NCI-H345 (cell line): ENCODE measurements at places on chromosomes 16 and 17.

GRCh38 chr17:78828470-78829185 is 12.0 kb downstream of the USP36 start:
- DNase-seq = no peak

- no peak for DNase-seq
These were observed 15.3 kb upstream of the TXNDC11 start for GRCh38 chr16:11757671-11758545.

DNA sequence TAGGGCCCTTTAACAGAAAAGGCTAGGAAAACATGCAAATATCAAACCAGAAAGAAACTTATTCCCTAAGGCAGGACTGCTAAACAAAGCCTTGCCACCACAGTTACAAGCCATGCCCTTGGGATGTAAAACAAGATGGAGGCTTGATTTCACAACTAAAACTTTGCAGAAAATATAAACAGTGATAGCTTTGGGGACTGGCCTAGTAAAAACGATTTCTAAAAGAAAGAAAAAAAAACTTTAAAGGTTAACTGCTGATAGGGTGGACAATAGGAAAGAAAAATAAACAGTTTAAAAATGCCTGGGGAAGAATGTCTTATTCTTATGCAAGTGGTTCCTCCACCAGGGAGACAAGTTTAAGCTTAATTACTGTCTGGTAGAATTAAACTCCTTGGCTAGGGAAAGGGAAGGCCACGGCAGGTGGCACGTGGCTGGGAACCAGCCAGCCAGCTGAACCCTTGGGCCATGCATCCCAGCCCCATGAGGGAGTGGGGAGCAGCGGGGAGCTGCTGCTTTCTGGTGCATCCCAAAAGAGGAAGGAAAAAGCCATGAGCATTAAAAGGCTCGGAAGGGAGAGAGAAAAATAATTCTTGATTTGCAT is 10.7 kb upstream of the TMC5 start:
- no peak for DNase-seq

DNA sequence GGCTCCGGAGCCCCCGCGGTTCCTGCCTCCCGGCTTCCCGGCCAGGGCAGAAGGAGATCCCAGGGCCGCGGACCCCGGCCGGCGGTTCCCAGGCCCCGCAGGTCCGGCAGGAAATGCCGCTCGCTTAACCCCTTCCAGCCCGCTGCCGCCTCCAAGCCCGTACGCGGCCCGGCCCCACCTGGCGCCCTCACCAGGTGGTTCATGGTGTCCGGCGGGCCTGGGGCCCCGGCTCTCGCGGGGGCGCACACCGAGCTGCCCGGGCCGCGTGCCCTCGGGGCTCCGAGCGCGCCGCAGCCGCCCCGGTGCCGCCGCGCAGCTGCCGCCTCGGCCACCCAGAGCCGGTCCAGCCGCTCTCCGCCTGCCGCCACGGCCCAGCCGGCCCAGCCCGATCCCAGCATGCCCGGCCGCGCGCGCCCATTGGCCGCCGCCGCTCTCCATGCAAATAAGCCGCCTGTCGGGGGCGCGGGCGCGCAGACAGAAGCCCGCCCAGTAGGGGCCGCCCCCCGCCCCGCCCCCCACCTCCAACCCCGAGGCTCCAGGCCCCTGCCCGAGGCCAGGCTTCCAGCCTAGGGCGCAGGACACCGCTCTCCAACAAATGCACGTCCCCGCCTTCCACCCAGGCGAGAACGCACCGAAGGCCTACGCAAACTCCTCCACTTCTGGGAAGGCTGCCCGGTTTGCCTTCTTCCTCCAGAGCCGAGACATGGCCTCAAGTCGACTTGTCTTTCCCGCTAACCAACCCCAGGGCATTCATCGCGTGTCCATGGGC is at the start of gene BCAR1:
BCAR1 (minus strand) TSS at position 345 of the 769 bp plus-strand sequence; CDS start at position 203, 142 bp downstream.
- peak; percentile 75 for DNase-seq

- peak; percentile 23 for DNase-seq
These were observed 390 bp downstream of the MNT start for GRCh38 chr17:2400474-2400866.

- DNase-seq = no peak
These were observed 19.7 kb upstream of the C17orf107 start for GRCh38 chr17:4879601-4880000.

DNA sequence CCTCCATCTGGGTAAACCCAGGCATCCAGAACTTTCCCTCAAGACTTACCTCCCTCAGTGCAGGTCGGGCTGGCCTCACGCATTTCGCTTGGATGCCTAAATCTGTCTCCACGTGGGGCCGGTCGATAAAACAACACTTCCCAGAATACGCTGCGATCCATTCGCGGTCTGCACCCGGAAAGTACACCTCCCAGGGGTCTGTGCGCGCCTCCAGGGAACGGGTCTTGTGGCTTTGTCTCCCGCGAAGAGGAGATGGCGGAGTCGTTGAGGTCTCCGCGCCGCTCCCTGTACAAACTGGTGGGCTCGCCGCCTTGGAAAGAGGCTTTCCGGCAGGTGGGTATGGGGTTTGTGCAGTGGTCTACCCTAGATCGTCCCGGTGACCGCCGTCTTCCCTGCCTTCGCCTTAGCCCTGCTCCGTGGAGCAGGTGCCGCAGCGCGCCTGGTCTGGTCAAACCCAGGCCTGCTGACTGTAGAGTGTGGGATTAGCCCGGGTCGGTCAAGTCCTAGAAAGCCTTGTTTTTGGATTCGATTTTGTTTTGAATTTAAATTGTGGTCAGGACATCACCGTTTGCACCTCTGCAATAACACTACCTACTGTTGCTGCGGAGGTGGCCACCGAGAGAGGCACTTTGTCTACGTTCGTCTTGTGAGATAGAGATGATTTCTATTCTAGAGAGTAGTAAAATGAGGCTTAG is at the start of gene RPAIN:
RPAIN (plus strand) TSS at position 224 of the 695 bp plus-strand sequence; CDS start at position 253, 29 bp downstream.
- peak; percentile 92 for DNase-seq

GRCh38 chr16:50501251-50501650 is 46.9 kb upstream of the NKD1 start:
- no peak for DNase-seq

- DNase-seq = no peak
These were observed 3.1 kb downstream of the RAB11FIP4 start for GRCh38 chr17:31394544-31394943.

- DNase-seq = no peak
These were observed 88.5 kb downstream of the MARCHF10 start for GRCh38 chr17:62719586-62719985.

GRCh38 chr17:76833034-76833644 is 35.1 kb upstream of the MGAT5B start:
- DNase-seq = no peak

DNA sequence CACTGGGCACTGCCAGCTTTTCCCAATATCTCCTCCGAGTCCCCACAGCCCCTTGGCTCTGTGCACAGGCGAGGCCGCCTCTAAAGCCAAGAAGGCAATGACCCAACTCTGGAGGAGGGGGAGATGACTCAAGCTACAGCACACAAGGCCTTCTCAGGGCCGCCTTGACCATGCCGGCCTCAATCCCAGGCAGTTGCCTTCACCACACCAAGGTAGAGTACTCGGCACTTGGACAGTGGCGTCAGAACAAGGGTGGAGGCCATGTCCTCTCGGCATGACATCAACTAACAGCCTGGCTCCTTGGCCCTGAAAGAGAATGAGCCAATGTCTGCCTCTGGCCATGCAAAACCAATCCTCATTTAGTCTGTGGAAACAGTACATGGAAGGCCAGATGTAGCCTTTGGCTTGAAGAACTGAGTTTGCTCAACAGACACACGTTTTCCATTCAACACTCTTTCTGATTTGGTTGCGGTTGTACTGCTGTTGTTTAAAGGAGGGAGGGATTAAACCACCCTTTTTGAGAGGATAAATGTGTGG is 139.6 kb downstream of the XYLT1 start:
- DNase-seq = no peak

GRCh38 chr17:8869114-8869815 is 1.8 kb upstream of the PIK3R6 start:
- no peak for DNase-seq

- no peak for DNase-seq
These were observed 262.5 kb downstream of the CBLN1 start for GRCh38 chr16:49019081-49019633.

DNA sequence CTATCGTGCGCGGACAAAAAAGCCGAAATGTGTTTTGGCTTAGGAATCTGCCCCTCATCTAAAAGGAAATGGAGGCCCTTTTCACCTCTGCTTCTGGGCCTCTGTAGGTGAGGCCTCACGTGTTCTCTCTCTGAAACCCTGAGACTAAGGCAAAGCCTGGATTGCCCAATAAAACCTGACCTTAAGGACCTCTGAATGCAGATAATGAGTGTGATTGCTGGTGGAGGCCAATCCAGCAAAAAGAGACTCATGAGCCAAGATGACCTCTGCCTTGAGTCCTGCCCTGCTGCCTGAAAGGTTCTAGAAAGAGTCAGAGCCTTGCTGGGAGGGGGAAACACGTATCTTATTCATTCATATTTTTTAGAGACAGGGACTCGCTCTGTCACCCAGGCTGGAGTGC is 44.5 kb upstream of the ABR start:
- DNase-seq = no peak

DNA sequence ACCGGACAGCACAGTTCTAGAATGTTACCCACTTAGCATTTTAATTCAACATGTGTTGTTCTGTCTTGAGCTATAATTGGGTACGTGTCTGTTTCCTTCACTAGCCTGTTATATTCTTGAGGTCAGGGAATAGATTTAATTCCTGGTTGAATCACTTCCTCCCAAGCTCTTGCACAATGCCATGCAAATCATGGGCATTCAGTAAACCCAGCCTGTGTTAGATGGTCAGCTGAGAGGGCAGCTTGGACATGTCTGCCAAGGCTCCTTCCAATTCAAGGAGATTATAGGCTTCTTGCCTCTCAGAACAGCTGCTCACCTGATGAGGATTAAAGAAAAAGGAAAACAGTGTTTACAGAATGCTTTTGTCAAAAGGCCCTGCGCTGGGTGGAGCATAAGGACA is 12.6 kb downstream of the C1QTNF1 start:
- DNase-seq = no peak

GRCh38 chr17:73237714-73238113 is 24.0 kb downstream of the CPSF4L start:
- no peak for DNase-seq

DNA sequence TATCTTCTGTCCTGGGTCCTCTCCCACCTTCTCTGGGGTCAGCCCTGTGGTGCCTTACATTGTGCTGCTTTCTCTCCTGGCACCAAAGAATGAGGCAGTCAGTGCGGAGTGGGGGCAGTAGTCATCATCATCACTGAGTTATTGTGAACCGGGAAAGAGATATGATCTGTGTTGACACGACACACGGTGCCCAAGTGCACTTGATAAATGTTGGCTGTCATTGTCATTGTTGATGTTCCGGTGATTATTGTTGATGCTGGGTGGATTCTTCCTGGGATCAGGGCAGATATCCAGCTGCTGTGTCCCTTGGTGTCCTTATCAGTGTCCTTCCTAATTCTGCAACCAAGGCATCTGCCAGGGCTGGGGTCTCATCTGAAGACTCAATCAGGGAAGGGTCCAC is 121.7 kb downstream of the ABCC6 start:
- DNase-seq = no peak

GRCh38 chr16:3094289-3095027 is 4.6 kb downstream of the ZSCAN10 start:
- peak; percentile 8 for DNase-seq

DNA sequence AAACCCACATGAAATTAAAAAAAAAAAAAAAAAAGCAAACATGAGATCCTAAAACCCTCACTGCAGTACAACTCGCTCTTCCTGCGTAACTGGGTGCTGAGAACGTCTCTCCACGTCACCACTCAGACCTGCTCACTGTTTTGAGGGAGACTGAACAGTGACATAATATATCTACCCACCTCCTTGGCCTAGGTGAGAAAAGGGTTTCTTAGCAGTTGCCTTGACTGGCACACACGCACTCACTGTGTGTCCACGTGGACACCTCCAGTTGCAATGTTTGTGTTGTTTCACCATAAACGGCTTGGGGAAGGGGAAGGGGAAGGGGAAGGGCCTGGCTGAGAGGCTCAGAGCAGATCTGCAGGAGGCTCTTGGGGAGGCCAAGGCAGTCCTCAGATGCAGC is 32.0 kb downstream of the FANCA start:
- DNase-seq = no peak

- DNase-seq = no peak
These were observed 2.5 kb upstream of the SALL1 start for GRCh38 chr16:51153577-51154031.

DNA sequence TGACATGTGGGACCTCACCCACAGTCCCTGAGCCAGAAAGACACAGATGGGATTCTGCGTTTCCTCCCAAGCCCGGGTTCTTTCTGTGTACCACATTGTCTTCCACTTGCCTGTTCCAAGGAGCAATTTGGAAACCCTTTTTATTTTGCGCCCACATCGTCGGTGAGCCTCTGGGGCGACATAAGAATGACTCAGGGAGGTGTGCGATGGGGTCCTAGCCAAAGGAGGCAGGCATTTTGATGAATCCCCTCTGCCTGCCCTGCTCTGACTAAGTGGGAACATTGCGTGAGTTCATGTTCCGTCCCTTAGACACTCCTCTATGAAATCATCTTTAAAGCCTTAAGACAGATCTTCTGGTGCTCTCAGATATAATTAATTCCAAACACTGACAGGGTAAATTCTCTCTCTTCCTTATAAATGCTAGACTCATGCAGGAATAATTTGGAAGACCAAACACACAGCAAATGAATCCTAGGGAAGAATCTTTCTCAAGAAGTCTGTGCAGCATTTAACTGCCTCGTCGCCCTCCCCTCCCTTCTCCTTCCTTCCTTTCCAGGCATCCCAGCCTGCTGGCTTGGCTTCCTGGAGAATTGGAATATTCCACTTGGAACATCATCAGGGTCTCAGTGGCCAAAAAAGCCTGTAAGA is 52.7 kb upstream of the FOXF1 start:
- no peak for DNase-seq

DNA sequence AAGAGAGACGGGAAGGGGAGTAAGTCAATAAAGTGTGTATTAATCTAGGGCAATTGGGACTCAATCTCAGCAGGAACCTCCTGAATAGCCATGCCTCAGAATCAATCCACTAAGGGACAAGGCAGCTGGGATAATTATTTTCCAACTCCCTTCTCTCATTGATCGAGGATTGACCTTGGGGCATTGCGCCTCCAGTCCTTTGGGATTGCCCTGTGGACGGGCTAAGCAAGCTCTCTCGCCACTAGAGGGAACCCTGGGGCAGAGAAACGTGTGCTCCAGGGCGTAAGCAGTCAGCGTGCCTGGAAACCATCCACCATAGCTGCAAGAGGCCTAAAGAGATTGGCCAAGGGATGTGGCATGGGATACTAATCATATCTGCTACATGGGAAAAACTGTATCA is 53.9 kb upstream of the ERCC4 start:
- peak; percentile 56 for DNase-seq

DNA sequence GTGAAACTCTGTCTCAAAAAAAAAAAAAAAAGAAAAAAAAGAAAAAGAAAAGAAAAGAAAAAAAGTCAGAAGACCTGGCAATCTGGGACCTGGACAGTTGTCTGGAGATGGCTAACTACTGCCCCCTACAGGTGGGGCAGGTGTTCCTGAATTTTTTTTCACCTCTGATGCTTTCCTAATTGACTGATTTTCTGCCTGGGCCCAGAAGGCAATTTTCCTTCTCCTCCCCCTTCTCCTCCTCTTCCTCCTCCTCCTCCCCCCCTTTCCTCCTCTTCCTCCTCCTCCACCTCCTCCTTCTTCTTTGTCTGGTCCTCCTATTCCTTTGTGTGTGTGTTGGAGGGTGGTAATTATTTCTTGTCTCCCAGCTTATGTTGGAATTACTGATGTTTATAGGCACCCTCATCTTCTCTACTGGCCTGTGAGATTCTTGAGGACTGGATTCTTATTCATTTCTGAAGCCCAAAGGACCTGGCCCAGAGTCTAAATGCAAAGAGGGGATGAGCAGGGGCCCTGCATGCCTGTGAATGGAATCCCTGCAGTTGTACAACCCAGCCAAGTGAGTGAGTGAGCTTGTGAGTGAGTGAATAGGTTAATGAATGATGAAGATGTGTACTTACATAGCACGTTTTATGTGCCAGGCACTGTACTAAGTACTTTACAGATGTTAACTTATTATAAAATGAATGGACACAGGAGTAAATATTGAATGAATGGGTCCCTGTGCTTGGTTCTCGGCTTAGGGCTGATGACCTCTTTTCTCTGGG is 26.9 kb downstream of the IRX5 start:
- peak; percentile 16 for DNase-seq
